ENCODE measurements at places on chromosomes 4 and X.

- DNase-seq = no peak
These were observed 62.0 kb downstream of the HTT start for GRCh38 chr4:3136454-3136853.

DNA sequence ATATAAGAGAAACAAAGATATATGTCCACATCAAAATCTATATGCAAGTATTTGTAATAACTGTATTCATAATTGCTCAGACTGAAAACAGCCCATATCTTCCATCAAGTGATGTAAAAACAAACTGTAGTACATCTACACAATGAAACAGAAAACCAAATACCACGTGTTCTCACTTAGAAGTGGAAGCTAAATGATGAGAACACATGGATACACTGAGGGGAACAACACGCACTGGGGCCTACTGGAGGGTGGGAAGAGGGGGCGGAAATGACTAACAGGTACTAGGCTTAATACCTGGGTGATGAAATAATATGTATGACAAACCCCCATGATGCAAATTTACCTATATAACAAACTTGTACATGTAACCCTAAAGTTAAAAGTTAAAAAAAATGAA is 42.7 kb downstream of the UBA6 start:
- DNase-seq = no peak

DNA sequence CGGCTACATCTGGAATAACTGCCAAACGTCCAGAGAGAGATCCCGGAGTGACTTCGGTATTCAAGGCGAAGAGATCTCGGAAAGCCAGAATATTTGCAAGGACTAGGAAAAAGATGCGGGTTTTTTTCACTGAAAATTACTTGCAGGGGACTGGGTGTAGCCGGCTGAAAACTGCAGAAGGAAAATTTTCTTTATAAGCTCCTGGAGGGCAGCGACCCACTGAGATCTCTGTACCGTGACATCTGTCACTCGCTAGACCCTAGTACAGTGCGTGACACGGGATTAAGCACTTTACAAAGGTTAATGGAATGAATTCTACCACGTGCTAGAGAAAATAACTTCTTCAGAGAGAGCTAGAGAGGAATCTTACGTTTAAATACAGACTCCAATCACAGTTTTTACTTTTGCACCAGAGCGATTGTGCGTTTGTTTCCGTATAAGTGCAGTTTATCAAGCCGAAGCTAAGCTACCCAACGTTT is 1.1 kb upstream of the LCORL start:
- DNase-seq = no peak

GRCh38 chr4:8050555-8051206 is 107.9 kb downstream of the ABLIM2 start:
- DNase-seq = no peak

DNA sequence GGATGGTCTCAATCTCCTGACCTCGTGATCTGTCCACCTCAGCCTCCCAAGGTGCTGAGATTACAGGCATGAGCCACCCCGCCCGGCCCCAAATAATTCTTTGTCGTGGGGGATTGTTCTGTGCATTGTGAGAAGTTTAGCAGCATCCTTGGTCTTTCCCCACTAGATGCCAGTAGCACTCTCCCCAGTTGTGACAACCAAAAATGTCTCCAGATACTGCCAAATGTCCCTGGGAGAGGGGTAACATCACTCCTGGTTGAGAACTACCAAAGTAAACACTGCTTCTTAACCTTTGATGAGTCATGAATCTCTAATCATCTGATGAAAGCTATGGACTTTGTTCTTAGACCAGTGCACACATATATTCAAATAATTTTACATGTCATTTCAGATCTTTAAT is 90.7 kb upstream of the BRS3 start:
- no peak for DNase-seq

GRCh38 chr4:175562542-175562941 is 249.5 kb downstream of the GPM6A start:
- DNase-seq = no peak

GRCh38 chrX:107470971-107471370 is 21.5 kb downstream of the FRMPD3 start:
- DNase-seq = no peak

DNA sequence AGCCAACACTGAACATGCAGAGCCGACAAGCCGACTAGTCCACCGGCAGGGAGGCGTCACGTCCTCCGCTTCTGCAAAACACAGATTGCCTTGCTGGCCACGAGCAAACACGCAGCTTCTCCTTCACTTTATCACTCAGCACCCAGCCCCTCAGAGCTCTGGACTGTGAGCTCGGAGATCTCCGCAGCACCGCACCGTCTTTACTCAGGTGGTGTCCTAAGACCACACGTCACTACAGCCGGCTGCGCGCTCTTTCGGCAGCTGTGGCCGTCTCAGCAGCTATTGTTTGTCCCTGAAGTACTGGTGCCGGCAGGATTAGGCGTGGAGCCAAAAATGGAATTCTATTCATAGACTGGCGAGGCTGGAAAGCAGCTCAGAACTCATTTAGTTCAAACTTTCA is 72.0 kb downstream of the FAT1 start:
- DNase-seq = no peak

- DNase-seq = no peak
These were observed 121.5 kb upstream of the CPEB2 start for GRCh38 chr4:14880805-14881204.

DNA sequence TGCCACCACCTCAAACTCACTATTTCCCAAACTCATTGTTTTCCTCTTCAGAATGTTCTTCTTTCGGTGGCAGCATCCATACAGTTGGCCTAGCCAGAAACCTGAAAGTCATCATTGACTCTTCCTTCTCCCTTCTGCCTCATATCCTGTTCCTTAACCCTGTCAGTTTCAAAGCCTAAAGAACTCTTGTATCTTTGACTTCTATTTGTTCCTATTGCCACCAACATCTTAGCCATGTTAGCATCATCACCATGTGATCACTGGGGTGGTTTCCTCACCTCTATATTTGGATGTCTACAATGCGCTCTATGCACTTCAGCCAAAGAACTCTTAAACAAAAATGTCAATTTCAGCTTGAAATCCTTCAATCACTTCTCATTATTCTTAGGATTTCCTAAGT is 29.0 kb downstream of the DDX60L start:
- DNase-seq = no peak

GRCh38 chr4:111879539-111879938 is 265.7 kb upstream of the FAM241A start:
- DNase-seq = no peak

DNA sequence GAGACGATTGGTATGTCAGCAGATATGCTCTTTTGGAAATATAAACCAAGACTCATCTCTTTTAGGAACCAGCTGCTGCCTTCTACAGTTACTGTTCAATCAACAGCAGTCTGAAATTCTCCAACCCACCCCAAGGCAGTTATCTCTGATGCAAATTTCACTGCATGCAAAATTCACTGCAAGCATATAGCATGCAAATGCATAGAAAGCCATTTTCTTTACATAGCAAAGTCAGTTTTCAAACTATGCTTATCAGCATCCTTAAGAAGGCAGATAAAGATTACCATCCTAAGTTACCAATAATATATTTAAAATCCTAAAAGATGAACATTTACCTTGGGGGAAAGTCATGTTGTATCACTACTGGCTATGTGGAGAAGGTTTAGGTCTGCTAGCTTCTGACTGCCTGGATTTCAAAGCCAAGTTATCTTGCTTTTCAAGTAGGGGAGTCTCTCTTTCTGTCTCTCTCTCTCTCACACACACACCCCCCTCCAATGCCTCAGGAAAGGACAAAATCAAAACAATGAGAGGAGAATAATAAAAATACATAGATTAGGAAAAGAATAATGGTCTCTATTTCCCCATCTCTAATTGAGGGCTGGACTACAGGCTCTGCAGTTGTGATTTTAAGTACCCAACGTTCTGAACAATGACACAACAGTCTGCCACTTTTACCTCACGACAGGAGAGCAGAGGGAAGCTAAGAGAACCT is 1.5 kb downstream of the NMU start:
- no peak for DNase-seq

DNA sequence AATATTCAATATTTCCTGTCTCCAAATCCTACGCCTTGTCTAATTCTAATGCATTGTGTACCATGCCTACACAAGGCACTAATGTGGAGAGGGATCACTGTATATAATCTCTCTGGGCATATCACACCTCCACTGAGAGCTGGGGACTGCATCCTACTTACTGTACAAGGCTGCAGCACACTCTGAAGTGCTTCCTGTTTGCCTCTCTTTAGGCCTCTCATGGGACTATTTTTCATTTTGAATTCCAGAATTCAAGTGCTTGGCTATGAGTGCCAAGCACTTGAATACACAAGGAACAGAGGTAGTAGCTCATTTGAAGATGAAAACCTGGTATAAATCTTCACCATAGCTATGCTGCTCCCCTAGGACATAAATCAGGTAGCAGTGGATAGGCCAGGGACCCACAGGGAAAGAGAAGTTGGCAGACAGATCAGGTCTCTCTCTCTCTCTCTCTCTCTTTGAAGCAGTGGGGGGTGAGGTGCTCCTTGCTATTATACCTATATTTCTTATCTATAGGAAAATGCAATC is 229.7 kb upstream of the MBNL3 start:
- no peak for DNase-seq

DNA sequence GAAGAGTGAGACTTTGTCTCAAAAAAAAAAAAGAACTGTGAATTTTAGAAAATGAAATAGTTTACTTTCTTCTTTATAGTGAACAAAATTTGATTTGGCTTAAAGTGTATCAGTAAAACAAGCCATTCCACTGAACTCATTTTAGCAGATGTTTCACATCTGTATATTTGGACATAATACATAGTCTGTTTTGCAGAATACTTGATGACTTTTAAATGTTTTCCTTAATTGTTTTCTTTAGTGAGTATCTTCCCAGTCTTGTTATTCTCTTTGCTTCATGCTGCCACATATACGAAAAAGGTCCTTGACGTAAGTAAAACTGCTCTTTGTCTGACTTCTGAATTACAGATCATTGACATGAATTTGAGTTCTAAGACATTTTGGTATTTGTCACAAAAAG is 8.3 kb downstream of the TMEM33 start:
- no peak for DNase-seq

DNA sequence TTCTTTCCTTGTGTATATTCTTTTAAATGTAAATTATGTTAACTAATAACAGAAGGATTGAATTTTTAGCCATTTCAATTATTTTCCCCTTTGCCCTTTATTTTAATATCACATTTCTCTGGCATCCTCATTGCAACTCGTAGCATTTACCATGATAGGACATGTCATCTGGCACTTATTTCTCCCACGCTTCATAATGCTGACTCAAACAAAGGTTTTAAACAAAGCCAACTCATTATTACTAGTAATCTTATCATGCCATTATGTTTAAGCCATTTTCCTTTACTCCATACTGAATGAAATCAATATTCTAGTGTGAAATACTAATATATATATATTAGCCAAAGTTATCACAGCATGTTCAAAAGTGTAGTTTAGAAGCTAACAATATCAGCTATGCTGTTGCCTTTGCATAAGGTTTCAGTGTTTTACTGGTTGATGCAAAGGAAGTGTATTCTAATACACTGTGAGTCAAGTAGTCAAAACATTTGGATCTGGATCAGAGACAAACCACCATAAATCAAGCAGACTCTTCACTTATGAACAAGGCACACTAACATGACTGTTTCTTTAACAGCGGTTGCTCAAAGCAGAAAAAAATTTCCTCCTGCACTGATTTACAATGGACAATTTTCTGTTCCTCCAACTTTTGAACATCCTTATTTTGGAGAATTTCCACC is 281.6 kb downstream of the SLC7A11 start:
- no peak for DNase-seq

- no peak for DNase-seq
These were observed 565.7 kb downstream of the PPARGC1A start for GRCh38 chr4:23324021-23324690.

DNA sequence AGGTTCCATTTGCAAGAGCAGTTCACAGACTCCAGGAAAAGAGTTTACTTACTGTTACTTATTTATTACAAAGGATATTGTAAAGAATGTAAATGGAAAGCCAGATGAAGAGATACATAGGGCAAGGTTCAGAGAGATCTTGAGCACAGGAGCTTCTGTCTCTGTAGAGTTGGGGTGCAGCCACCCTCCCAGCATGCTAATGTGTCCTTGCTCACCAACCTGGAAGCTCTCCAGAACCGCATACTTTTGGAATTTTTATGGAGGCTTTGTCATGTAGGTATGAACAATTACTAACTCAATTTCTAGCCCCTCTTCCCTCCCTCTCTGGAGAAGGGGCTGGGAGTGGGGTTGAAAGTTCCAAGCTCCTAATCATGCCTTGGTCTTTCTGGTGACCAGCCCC is 857.2 kb downstream of the RPA4 start:
- no peak for DNase-seq

DNA sequence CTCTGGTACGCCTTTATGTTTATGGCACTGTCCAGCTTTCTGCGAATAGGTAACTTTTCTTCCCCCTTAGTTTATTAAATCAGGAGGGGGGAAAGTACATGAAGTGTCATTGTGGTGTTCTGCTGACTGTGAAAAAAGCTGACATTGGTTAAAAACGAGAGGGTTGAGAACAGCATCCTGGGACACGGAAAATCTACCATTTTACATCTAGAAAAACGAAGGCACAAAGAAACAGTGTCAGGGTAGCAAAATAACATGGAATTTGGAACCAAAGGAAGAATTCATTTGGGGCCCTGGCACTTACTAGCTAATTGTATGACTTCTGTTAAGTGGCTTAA is 1.2 kb upstream of the AMOT start:
- DNase-seq = no peak

- no peak for DNase-seq
These were observed 74.3 kb downstream of the TMEM156 start for GRCh38 chr4:38957893-38958292.

- no peak for DNase-seq
These were observed 1664.3 kb downstream of the C4orf33 start for GRCh38 chr4:130760246-130760645.

DNA sequence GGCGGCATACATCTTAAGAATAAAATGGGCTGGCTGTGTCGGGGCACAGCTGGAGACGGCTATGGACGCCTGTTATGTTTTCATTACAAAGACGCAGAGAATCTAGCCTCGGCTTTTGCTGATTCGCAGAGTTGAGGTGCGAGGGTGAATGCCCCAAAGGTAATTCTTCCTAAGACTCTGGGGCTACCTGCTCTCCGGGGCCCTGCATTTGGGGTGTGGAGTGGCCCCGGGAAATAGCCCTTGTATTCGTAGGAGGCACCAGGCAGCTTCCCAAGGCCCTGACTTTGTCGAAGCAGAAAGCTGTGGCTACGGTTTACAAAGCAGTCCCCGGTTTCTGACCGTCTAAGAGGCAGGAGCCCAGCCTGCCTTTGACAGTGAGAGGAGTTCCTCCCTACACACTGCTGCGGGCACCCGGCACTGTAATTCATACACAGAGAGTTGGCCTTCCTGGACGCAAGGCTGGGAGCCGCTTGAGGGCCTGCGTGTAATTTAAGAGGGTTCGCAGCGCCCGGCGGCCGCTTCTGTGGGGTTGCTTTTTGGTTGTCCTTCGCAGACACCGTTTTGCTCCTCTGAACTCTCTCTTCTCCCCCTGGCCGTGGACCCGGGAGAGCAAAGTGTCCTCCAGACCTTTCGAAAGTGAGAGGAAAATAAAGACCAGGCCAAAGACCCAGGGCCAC is 1.9 kb downstream of the SHOX start:
- DNase-seq = no peak

- DNase-seq = no peak
These were observed 40.4 kb downstream of the HPGDS start for GRCh38 chr4:94302191-94302590.

All from stimulated activated CD8-positive, alpha-beta memory T cell treated with anti-CD3 and anti-CD28 coated beads, Interleukin-7, amount 100 ng/mL, for 1 hour (primary cell).